Left colon (tissue), 2 donors: ENCODE measurements at places on chromosomes 6 and 20. TPM values are rescaled to one million over a fixed set of nuclear protein-coding genes. Genes with fewer than 3 reads are reported as not detected.
A peak's percentile ranks its signal among the peaks of the same experiment; 100 is the strongest.

DNA sequence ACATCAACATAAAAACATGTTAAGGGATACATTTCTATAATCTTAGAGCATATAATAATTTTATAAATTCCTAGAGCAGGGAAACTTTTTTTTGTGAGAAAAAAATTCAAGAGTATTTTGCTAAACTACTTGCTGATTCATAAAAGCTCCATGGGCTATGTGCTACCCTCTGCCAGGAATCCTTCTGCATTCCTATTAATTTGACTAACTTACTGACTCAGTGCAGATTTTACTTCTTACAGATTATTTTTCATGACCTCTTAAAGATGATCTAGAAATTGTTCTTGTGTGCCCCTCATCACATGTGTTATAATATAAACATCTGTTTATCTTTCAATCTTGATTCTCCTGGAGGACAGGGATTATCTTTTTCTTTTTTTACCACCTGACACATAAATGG, 5.7 kb downstream of the VTA1 start:
- no peak for DNase-seq

GRCh38 chr6:33878562-33878961, 74.8 kb upstream of the MLN start:
- DNase-seq: no peak

GRCh38 chr20:51659491-51660050, 108.6 kb downstream of the ATP9A start:
- no peak for DNase-seq

DNA sequence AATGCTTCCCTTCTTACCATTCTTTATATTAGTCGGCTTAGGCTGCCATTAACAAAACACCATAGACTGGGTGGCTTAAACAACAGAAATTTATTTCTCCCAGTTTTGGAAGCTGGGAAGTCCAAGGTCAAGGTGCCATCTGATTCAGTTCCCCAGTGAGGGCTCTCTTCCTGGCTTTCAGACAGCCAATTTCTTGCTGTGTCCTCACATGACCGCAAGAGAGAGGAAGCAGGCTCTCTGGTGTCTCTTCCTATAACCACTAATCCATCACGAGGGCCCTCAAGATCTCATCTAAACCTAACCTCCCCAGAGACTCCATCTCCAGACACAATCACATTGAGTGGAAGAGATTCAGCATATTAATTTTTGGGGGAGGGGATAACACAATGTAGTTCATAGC, 193.0 kb upstream of the SGK1 start:
- no peak for DNase-seq

DNA sequence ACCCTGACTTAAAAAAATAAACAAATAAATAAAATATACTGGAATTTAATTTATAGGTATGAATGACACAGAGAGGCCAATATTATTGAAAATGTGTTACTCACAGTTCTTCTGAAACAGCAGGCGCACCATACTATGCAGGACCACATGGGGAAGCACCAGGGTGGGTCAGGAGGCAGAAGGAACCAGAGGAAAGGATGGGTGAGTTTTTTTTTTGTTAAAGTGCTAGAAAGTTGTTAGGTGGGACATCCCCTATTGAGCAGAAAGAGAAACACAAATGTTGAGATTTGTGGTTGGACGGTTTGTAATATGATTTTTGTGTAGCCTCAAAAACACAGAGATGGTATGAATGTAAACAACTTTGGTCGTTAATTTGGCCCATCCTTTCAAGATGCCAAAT, 26.0 kb downstream of the PTPRA start:
- no peak for DNase-seq

- DNase-seq: no peak
Observed at GRCh38 chr6:127182501-127182900, 64.0 kb downstream of the RSPO3 start.

GRCh38 chr20:45115829-45116228, 855 bp upstream of the WFDC5 start:
- DNase-seq: no peak

- DNase-seq: no peak
Observed at GRCh38 chr20:9051508-9051907, 17.4 kb upstream of the PLCB4 start.

DNA sequence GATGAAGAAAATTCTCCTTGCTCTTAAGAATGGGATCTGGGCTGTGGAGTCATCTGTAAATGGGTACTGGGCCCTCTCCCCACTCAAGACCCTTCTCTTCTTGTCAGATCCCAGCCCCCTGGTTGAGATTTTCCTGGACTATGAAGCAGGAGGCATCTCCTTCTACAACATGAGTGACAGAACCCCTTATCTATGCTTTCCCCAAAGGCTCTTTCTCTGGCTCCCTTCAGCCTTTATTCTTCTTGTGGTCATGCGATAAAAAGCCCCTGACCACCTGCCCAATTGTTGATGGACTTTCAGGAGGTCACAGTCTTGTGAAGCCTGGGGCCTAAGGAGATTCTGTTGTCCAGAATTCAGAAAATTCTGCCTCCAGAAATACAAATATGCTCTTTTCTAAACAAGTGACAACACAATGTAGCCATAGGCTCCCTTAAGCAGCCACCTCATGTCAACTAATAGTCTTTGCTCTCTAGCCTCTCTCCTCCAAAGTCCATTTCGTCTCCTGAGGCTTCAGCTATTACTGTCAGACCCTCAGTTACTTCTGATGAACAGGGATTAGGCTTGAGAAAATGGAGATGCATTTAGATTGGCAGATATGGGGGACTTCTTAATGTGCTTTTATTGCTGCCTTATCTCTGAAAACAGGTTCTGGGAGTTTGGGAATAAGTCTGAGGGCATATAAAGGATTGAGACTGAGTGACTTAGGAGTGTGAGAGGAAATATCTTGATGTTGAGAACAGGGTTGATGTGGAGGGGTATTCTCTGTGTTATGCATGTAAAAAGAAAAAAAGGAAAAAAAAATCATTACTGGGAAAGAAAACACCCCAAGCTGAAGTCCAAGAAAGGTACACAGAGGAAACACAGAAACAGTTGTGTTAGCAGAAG, 20.6 kb downstream of the BTN2A1 start:
- DNase-seq: no peak

DNA sequence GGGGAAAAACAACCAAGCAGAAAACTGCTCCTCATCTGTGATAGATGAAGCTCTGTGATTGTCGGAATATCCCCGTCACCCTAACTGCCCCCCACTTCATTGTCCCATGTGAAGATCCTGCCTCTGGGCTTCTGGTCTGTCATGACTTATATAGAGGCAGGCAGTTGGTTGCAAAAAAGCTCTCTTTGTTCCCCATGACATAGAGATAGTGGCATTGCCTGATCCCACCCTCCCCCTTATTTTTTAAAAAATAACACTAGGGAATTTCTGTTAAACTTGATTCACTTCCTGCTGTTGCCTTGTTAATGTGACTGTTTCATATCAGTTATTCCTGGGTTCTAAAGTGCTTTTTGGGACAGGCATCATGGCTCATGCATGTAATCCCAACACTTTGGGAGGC, 203.1 kb downstream of the JARID2 start:
- no peak for DNase-seq

- no peak for DNase-seq
Observed at GRCh38 chr6:39416026-39416425, 93.5 kb upstream of the KCNK16 start.

DNA sequence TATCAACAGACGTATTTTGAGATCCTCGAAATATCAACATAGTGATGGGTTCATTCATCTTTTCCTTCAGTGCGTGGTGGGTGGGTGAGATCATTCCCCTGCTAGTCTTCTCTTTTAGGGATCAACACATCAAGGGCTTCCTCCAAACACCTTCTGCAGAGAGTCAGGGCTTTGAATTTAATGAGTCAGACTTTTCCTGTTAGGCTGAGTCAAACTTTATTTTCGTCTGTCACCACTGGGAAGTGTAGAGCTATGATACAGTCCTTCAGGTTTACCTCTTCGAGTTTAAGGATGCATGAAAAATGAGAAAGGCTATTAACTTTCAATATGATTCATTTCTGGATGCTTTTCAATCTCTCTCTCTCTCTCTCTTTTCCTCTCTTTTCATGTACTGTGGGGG, 189.1 kb downstream of the BMP2 start:
- DNase-seq: no peak

- DNase-seq: no peak
Observed at GRCh38 chr6:92545861-92546260, 873.5 kb downstream of the EPHA7 start.

- no peak for DNase-seq
Observed at GRCh38 chr20:44542890-44543289, 21.0 kb upstream of the SERINC3 start.

GRCh38 chr6:145866456-145867396, 52.1 kb upstream of the FBXO30 start:
- no peak for DNase-seq

- no peak for DNase-seq
Observed at GRCh38 chr6:90336388-90336947, 39.8 kb upstream of the BACH2 start.

DNA sequence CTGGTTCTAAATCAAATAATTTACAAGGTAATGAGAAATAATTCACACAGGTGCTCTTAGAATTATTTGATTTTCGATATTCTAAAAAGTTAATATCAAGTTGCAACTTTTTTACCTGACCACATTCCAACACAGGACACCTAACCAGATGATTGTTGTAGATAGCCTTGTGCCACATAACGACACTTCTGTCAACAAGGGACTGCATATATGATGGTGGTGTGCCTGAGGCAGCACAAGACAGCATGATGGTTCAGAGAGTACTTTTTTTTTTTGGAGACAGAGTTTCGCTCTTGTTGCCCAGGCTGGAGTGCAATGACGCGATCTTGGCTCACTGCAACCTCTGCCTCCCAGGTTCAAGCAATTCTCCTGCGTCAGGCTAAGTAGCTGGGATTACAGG, 66.2 kb upstream of the TMEM30A start:
- no peak for DNase-seq

DNA sequence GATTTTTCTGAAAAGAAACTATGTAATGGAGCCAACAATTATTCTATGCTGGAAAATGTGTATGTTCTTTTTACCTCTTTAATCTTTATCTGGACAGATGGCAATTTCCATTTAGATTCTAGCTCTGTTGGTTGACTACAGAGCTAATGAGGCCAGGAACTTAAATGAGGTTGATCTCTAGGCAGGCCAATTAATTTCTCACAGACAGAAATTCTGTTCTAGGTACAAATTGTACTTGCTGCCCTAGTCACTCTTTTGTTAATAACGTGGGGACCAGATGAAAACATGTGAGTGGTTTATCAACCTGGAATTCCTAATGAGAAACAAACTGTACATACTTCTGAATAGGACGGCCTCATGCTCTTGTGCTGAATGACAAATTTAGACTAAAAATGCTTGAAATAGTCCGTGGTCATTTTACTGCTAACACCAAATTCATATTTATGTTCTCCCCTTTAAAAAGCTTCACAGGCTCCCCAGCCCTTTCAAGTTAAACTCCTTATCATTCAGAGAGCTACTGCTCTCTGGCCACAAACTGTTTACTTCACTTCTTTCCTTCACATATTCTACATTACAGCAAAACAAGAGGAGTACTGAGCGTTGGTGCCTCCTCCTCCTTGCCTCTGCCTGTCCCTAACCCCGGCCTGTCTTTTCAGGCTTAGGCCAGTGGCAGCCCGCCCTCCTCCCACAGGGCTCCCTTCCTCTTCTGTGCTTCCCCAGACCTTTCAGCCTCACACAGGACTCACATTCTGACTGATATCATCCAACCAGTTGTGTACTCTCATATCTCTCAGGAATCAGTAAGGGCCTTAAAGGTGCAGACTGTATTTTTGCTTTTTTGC, 41.4 kb downstream of the DTNBP1 start:
- DNase-seq: peak; percentile 31

DNA sequence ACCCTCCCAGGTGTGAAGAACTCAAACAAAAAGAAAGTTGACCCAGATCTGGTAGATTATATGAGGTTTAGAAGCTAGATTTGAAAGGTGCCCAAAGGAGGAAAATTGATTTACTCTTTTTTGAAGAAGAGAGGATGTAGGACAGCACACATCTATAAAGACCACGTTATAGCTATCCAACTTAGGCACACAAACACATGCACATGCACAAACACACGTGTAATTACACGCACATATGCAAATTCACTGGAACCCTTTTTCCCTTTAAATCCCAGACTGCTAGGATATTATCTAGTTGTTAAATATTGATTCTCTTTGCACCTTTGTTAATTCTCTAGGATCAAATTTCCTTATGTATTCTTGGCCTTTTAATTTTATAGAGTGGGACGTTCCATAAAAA, 272.8 kb upstream of the TBX18 start:
- no peak for DNase-seq

- no peak for DNase-seq
Observed at GRCh38 chr20:10508060-10508459, 73.0 kb downstream of the SLX4IP start.

DNA sequence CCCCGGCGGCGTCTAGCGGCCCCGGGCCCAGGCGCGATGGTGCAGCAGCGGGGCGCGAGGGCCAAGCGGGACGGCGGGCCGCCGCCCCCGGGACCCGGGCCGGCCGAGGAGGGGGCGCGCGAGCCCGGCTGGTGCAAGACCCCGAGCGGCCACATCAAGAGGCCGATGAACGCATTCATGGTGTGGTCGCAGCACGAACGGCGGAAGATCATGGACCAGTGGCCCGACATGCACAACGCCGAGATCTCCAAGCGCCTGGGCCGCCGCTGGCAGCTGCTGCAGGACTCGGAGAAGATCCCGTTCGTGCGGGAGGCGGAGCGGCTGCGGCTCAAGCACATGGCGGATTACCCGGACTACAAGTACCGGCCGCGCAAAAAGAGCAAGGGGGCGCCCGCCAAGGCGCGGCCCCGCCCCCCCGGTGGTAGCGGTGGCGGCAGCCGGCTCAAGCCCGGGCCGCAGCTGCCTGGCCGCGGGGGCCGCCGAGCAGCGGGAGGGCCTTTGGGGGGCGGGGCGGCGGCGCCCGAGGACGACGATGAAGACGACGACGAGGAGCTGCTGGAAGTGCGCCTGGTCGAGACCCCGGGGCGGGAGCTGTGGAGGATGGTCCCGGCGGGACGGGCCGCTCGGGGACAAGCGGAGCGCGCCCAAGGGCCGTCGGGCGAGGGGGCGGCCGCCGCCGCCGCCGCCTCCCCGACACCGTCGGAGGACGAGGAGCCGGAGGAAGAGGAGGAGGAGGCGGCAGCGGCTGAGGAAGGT, 715 bp downstream of the SOX12 start:
- DNase-seq: peak; percentile 73

- no peak for DNase-seq
Observed at GRCh38 chr6:96391776-96392360, 129.7 kb upstream of the UFL1 start.

GRCh38 chr20:14521436-14521835, 184.0 kb upstream of the FLRT3 start:
- DNase-seq: no peak

SMOC2 gene
- total RNA-seq: 14.4 TPM

GRIK2 gene
- total RNA-seq: 1.2 TPM

CGA gene
- total RNA-seq: not detected

TULP1 gene
- not detected for total RNA-seq

BTN1A1 gene
- not detected for total RNA-seq

RHAG gene
- not detected for total RNA-seq

BANF2 gene
- total RNA-seq: not detected

NKAIN2 gene
- 0.14 TPM for total RNA-seq

CD2AP gene
- total RNA-seq: 103 TPM

IL22RA2 gene
- not detected for total RNA-seq

STMN3 gene
- total RNA-seq: 5.5 TPM

PKIB gene
- total RNA-seq: 140 TPM

FGD2 gene
- total RNA-seq: 5.1 TPM

DACT2 gene
- 2.5 TPM for total RNA-seq

GTSF1L gene
- total RNA-seq: not detected

METTL24 gene
- total RNA-seq: 0.31 TPM
